Uterus (tissue), 4 donors: ENCODE measurements at places on chromosomes 3 and 15. TPM values are rescaled to one million over a fixed set of nuclear protein-coding genes. Genes with fewer than 3 reads are reported as not detected.
A peak's percentile ranks its signal among the peaks of the same experiment; 100 is the strongest.

DNA sequence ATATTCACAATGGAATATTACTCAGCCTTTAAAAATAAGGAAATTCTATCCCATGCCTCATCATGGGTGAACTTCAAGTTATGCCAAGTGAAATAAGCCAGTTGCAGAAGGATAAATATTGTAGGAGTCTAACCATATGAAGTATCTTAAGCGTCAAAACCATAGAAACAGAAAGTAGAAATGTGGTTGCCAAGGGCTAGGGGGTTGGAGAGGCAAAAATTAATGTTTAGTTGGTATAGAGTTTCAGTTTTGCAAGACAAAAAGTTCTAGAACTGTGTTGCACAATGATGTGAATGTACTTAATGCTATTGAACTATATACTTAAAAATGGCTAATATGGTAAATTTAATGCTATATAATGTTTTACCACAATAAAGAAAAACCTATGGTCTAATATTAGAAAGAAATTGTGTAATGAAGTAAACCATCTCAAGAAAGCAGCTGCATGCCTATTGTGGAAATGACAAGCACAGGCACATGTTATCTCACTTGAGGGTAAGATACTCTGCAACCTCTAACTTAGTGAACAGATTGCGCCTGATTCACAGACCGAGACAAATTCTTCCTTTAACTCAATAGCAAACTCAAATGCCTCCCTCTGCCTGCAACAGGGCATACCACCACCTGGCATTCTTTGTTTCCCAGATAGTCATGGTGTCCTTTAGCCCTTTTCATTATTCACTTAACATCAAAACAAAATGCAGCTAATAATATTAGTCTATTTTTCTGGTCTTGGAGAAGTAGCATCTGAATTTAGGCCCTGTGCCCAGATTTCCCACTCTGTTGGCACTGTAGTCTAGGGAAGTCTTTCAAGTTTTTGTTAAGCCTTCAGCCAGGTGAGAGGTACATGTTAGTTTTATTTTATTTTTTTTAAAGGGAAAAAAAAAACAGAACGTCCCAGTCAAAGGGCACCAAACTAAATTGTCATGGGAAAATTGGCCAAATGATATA lies 80.2 kb upstream of the ACP3 start:
- no peak for DNase-seq

- no peak for DNase-seq
Observed at GRCh38 chr3:102089904-102090720, 240.8 kb downstream of the NFKBIZ start.

- DNase-seq, result no peak
Observed at GRCh38 chr3:142115867-142116668, 33.3 kb downstream of the TFDP2 start.

DNA sequence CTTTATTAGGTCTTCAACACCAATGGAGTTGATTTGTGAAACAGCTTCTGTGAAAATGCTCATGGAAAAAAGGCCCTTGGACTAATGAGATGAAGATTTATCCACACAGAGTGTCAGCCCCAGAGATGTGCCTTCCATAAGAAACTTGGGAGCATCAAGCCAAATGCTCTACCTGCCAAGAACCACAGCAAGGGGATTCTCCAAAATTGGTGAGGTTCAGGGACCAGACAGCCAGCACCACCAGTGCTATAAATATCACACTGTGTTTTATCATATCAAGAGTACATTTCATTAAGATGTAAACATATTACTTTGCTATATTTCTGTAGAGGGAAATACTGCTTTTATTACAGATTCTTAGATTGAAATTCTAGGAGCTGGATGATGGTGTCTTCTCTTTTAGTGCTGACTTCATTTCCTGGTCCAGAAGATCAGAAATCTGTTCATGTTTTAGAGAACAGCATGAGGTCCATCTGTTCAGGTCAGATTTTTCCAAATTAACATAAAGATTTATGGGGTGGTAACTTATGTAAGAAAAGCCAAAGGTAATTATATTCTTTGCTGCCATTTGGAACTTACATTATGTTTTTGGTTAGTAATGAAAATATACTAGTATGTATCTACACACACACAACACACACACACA lies 17.7 kb downstream of the SLC35G2 start:
- DNase-seq, result no peak

- no peak for DNase-seq
Observed at GRCh38 chr15:63874616-63875015, 40.9 kb upstream of the HERC1 start.

GRCh38 chr3:134394380-134394779 lies 20.1 kb upstream of the AMOTL2 start:
- no peak for DNase-seq

DNA sequence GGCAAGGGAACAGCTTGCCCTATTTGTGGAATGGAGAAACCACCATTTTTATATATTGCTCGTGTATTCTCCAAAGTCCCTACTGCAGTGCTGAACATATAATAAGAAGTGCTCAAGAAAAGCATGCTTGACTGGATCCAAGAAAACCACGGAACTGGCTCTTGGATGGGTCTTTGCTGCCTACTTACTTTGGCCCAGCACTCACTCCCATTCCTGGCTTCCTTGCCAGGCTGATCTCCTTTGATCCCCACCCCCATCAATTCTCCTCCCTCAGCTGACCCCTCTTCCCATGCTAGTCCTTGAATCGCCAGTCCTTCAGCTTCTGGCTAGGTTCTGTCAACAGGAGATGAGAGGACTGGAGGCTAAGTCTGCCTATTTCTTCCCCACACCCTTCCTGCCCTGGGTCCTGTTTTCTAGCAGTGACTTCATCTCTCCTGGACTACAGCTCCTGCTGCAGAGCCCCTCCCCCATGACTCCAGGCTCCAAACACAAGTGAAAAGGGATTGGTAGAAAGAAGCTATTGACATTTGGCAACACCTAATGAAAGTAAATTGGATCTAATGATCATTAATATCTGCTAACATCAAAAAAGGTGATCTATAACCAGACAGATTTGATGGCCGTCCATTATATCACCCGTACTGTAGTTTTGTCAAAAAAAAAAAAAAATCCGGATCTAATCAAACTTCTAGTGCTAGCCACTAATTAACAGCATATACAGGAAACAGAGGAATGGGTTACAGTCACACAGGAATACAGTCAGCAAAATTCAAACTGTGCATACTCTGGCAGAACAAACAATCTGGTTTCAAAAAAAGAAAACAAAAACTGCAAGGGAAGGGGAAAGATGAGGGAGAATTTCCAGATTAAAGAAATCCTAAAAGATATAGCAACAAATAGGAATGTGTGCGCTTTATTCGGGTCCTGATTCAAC lies 7.8 kb downstream of the FAM240A start:
- no peak for DNase-seq

GRCh38 chr3:149969940-149970715 lies 567 bp downstream of the PFN2 start:
- DNase-seq, result peak; percentile 90

- no peak for DNase-seq
Observed at GRCh38 chr3:119529883-119530282, 29.5 kb downstream of the CD80 start.

DNA sequence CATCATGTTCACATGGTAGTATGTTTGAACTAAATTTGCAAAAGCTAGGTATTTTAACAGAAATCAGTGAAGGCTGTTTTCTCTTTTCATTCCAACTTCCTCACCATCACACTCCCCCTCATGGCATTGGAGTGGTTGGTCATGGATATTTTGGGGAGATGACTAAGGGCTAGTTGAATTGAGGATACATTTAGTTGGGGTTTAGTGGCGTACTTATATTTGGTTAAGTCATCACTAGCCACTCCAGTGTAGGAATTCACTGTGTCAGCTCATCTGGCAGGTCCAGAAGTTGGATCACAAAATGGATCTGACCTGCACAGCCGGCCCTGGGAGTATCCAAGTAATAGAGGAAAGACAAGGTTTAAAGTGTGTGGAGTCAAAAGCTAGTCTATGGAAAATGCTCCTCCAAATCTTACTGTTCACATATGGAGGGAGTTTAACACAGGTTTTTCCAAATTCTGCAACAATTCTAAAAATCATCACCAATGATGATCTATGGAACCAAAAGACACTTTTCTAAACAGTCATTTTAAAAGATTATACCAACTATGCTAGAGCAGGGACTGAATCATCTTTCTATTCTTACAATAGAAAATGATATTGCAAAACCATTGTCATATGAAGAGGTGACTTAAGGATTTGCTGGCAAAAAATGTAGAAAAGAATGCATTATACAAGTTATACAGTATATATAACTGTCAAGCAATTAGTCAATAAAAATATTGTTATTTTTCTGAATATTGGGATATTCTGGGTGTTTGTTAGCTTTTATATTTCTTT lies 247.8 kb upstream of the PEX5L start:
- no peak for DNase-seq

GRCh38 chr15:99651023-99651807 lies 82.0 kb downstream of the LYSMD4 start:
- no peak for DNase-seq

GRAMD2A gene
- not detected for total RNA-seq

IQCF5 gene
- not detected for total RNA-seq

STXBP5L gene
- total RNA-seq, result 1.8 TPM

GOLGA6B gene
- not detected for total RNA-seq

NOX5 gene
- 0.21 TPM for total RNA-seq

OR5K1 gene
- not detected for total RNA-seq

CCDC9B gene
- total RNA-seq, result 7.3 TPM

ATP8B4 gene
- 124 TPM for total RNA-seq
